ENCODE measurements at places on chromosomes 6 and 20.

DNA sequence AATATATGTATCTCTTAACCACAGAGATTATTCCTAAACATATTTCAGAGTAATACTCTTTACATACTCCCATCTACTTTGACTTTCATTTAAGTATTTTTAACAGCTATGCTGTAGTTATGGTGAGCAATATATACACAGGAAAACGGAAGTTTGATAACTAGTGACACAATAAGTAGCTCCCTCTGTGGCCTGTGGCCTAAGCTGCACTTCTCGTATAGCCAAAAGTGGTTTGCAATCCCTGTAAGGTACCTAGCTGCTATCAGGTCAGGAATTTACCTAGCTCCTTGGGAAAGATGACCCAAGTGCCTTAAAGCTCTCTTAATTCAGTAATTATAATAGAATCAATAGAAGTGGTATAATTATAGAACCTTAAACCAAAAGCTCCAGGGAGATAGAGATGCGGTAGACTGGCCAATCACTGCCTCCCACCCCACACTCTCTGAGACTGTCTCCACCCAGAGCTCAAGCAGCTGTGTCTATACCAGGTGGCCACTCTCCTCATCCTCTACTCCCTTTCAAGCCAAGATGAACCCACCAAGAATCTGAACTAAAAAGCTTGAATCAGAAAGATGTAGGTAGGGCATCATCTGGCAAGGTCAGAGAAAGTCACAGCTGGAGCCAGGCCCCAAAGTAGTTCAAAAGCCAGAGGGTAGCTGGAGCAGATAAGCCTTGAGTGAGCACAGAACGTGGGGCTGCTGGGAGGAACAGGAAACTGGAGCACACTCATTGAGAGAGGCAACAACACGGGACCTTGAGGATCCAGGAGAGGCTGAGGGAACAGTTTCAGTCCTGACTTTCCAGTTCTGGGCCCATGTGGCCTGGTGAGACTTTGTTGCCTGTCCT is 84.9 kb upstream of the ASF1A start:
- no peak for DNase-seq

- no peak for DNase-seq
Measured at GRCh38 chr20:47097691-47098622, 203.3 kb downstream of the EYA2 start.

- DNase-seq = no peak
Measured at GRCh38 chr6:98498866-98499265, 335.5 kb upstream of the POU3F2 start.

GRCh38 chr6:139457476-139457875 is 83.0 kb upstream of the CITED2 start:
- DNase-seq = no peak

- no peak for DNase-seq
Measured at GRCh38 chr6:33993091-33993490, 152.8 kb downstream of the GRM4 start.

DNA sequence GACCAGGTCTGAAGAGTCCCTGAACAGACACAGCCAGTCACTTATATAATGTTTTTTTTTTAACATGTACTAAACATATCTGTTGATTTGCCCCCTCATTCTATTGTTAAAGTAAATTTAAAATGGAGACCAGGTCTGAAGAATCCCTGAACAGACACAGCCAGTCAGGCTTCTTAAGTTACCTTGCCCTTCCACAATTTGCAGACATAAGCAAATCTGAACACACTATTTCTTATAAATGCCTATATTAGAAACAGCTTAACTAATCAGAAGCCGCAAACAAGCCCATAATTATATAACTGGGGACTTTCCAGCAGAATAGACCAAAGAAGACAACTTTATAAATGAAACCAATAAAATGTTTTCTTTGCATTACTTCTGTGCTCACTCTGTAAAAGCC is 118.2 kb downstream of the DNAH8 start:
- DNase-seq = no peak

- DNase-seq = no peak
Measured at GRCh38 chr6:15183979-15184378, 61.9 kb upstream of the JARID2 start.

DNA sequence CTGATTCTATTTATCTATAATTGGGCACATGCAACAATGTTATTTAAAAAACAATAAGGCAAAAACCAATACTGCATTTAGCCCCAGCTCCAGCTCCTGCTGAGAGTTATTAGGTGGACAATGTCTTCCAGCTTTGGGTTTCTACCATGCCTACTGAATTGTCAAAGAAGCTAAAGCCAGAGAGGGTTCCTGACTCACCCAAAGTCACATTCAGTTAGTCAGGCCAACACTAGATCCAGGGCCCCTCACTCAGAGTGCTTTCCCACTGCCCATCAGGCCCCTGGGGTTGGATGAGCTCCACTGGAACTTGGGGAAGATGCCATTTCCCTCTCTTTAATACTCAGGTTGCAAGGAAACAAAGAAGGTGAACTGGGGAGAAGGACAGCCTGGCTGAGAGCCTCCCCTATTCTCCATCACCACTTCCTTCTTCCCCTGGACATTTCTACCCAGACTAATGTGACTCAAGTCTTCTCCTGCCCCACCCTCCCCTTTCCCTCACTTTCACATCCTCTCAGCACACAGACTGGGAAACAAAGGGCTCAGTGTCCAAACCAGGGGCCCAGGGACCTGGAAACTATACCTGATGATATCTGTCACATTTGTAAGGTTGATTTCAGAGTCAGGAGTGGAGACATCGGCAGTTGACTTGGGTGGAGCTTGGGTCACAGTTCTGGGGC is 6.0 kb downstream of the TREM1 start:
- DNase-seq = no peak

DNA sequence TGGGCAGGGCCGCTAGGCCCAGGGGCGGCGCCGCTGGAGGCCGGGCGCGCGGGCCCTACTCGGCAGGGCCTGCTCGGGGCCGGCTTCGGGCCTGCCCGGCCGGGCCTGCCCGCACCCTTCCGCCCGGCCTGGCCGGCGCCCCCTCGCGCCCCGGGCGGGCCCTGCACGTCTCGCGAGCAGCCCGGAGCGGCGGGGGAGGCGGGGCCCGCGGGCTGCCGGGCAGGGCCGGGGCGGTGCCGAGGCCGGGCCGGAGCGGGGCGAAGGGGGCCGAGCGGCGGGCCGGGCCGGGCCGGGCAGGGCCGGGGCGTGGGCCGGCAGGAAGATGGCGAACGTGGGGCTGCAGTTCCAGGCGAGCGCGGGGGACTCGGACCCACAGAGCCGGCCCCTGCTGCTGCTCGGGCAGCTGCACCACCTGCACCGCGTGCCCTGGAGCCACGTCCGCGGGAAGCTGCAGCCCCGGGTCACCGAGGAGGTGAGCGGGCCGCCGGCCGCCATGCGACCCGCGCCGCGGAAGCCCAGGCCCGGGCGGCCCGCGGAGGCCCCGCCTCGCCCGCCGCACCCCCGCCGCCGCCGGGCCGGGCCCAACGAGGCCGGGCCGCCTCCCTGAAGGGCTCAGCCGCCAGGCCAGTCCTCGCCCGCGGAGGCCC is at the start of gene NPEPL1:
Gene NPEPL1, plus strand, starts transcription at position 222 of the 647 bp plus-strand sequence. Its CDS starts 101 bp downstream, at position 323.
- no peak for DNase-seq

DNA sequence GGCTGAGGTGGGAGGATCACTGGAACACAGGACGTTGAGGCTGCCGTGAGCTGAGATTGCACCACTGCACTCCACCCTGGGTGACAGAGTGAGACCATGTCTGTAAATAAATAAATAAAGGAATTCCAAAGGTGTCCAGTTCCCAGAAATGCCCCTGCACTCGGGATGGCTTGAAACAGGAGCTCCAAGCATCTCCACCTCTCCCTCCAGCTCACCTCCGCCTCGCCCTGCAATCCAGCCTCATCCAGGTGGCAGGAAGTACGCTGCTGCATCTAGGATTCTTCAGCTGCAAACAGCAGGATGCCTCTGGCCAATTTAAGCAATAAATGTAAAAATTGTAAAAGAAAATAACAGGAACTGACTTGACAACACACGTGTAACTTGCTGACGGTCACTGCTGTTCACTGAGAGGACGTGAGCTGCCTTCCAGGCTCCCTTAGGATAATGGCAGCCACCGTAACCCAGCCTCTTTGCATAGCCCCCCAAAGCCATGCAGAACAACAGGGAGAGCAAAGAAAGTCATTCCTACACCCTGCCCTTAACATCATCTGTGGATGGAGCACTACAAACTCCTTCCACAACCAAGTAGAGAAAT is 11.4 kb upstream of the GRM4 start:
- no peak for DNase-seq

DNA sequence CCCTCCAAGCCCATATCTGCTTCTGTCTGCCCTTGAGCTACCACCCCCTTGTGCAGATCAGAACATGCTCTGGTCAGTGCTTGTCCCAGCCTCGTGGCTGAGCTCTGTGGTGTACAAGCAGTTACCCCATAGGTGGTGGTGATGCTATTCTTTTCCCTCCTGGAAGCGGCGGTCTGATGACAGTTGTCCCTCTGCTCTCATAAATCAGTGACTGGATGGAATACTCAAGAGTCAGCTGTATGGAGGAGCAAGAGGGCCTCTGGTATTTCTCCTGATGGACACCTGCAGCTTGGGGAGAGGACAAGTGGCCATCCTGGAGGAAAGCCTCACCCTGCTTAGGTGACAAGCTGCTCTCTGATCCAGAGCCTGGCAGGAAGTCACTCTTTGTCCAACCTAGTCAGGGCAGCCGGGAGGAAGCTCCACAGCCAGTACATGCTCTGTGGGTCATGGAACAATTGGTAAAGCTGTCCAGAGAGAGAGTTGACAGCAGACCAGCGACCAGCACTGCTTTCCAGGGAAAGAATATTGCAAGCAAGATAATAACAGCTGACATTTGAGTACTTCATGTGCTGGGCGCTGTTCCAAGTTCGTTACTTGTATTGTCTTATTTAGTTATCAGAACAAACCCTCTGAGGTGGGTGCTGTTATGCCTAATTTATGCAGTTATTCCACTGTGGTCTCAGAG is 47.1 kb downstream of the SCAND1 start:
- no peak for DNase-seq

- DNase-seq = no peak
Measured at GRCh38 chr6:37242429-37243052, 15.0 kb upstream of the TBC1D22B start.

DNA sequence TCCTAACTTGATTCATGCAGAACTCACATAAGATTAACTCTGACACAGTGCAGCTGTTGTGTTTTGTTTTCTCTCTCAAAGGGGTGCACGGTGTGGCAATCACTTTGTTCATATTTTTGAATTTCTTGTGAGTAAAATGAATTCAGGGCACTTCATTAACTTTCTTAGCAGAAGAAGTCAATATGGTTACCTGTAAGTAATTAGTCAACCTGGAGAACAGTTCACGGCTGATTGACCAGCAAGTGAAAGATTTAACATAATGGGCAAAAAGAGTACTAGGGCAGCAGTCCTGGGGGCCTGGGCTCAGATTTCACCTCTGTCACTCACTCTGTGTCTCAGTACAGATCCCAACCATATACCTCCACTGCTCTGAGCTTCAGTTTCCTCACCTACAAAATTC is 102.4 kb upstream of the SPTLC3 start:
- DNase-seq = no peak

DNA sequence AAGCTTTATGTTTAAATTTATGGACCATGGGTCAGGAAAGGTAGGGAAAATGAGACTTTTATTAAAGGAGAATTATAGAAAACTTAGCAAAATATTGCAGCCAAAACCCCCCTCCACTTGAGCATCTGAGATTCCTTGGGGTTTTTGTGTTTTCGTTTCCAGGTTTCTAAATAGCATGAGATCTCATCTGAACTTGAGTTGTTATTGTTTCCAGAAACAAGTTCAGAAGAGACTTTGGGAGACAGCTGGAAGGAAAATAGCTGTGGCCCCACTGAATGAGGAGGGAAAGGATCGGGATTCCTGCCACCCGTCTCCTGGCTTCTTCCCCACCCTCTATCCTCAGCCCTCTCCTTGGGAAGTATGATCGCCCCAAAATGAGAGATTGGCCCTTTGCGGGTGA is 75.5 kb downstream of the TBC1D7 start:
- no peak for DNase-seq

GRCh38 chr6:62775427-62776022 is 435.7 kb upstream of the FKBP1C start:
- no peak for DNase-seq

DNA sequence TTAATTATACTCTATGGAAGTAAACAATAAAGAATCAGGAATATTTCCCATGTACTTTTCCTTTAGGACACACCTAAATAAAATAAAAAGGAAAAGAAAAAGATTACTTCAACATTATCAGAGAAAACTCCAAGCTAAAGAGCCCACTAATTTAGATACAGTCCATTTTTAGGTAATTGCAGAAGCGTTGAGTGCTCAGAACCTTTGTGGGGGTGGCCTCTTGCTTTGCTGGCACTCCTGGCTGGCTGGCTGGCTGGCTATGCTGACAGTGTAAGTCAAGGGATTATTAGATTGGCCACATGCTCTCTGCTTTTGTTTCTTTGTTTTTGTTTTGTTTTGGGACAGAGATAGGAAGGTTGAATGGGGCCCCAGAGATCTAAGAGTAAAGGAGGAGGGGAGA is at the start of gene GJE1:
Gene GJE1, plus strand, starts transcription at position 301 of the 400 bp plus-strand sequence. CDS start 234 bp downstream, outside the sequence.
- no peak for DNase-seq

GRCh38 chr6:20148433-20148832 is 63.8 kb downstream of the MBOAT1 start:
- no peak for DNase-seq

- DNase-seq = no peak
Measured at GRCh38 chr6:3109761-3110160, 8.8 kb upstream of the BPHL start.

DNA sequence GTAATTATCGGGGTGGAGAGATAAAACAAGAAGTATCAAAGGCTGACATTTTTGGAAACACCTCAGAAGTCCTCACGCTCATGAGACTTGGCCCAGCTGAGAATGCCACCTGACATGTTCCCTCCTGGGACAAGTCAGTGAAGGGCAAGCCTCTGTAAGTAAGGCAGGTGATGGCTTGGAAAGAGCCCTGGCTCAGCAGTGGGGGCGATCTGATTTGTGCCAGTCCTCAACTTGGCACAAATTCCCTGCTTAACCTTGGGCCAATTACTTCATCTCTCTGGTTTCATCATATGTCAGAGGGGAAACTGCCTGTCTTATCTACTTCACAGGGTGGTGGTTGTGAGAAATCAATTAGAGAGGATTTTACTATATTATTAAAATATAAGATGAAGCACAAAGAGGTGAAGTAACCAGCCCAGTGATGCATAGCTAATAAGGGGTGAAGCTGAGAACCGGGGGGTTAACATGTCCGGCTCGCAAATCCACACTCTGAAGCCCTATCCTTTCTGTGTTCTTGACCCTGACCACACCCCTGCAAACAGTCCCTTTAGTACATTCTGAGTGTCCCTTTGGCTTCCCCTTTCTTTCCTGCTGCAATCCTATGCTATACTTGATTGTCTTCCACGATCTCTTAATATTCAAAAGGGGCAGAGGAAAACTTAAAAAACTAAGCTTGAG is 8.8 kb upstream of the MOCS1 start:
- no peak for DNase-seq
